Stimulated activated naive B cell treated with anti-CD40 and anti-IgM and Interleukin-4, amounts not matched to agents 10 μg/mL and 1 μg/mL and 100 μg/mL, for 72 hours (primary cell): ENCODE measurements at places on chromosomes 11 and 22.

GRCh38 chr22:30192427-30192826 lies 54.1 kb downstream of the LIF start:
- no peak for DNase-seq
- H3K4me3 ChIP-seq: no peak overlapping the region
- H3K27ac ChIP-seq: peak overlapping the region; percentile 38
- no peaks in the 10 kb centered on the region for H3K27me3 ChIP-seq
- H3K4me1 ChIP-seq: peaks cover 28% of the 10 kb centered on the region

DNA sequence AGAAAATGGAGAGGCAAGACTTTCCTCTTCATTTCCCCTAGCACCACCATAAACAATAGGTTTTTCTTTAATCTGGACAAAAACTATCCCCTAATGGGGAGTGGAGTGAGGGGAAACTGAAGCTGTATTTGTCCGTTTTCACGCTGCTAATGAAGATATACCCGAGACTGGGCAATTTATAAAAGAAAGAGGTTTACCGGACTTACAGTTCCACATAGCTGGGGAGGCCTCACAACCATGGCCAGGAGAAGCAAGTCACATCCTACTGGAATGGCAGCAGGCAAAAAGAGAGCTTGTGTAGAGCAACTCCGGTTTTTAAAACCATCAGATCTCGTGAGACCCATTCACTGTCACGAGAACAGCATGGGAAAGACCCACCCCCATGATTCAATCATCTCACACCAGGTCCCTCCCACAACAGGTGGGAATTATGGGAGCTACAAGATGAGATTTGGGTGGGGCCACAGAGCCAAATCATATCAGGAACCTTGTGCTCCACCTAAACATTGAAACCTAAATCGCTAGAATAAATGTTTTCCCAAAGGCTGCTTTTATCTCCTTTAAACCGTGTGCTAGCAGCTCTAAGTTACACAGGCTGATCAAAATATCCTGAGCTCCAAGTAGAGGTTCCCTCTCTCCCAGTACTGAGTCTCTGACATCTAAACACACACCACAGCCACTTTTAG lies 4.3 kb downstream of the UBQLN3 start:
- H3K27ac ChIP-seq: no peak overlapping the region
- DNase-seq: no peak
- H3K4me3 ChIP-seq: no peak overlapping the region
- no peaks in the 10 kb centered on the region for H3K36me3 ChIP-seq

GRCh38 chr11:64219354-64219684 lies 6.7 kb downstream of the TRPT1 start:
- peaks cover 58% of the 10 kb centered on the region for H3K36me3 ChIP-seq
- DNase-seq: no peak
- peaks cover 30% of the 10 kb centered on the region for H3K4me1 ChIP-seq
- no peaks in the 10 kb centered on the region for H3K27me3 ChIP-seq

DNA sequence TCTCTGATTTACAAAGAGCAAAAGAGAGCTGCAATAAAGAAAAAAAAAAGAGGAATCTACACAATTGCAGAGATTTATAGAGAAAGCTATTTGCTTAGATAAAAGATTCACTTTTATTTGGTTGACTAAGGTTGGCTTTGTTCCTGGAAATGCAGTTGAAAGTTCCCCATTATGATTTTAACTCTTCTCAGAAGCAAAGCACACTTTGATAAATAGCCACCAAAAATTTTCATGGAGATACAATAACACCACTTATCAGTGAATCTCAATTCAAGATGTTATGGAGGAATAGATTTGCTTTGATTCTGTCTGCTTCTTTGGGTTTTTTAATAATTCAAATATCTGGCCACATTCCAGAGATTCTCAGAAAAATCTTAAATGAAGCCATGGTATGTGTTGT lies 88.5 kb upstream of the ANO3 start:
- no peaks in the 10 kb centered on the region for H3K36me3 ChIP-seq
- H3K4me3 ChIP-seq: no peak overlapping the region
- no peak for DNase-seq
- H3K27me3 ChIP-seq: peaks cover under 1% of the 10 kb centered on the region
- no peaks in the 10 kb centered on the region for H3K4me1 ChIP-seq

DNA sequence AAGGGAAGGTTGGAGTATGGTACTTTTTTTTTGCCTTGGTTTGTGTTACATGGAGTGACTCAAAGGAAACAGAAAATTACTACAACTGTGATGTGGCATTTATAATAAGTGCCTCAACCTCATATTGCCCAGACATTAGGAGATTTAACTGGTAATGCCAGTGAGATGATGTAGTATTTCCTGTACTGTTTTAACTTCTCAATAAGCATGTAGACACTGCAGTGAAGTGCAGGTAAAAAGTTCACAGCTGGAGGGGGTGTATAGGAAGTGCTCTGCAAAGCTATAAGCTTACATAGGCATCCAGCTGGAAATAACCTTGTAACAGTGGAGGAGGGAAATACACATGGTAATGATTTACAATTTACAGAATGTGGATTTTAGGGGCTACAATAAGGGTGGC lies 138.2 kb upstream of the MTMR2 start:
- peak overlapping the region; percentile 74 for H3K27ac ChIP-seq
- peaks cover 42% of the 10 kb centered on the region for H3K4me1 ChIP-seq
- no peaks in the 10 kb centered on the region for H3K27me3 ChIP-seq
- no peak for DNase-seq

DNA sequence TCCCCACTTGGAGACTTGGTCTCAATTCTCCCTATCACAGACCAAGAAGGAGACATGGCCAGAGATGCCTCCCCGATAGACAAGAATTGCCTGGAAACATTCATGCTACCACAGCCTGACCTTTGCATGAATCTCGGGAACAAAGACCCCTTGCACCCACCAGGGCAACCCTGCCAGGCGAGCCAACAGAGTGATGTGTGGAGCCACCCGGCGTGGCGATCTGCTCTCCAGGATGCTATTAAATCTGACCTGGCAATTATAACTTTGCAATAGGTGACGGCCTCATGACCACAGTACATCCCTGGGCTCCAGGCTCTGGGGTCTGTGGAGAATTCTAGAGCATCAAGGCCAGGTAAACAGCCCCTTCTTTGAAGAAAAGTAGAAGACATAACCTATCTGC lies 31.1 kb upstream of the MN1 start:
- H3K27me3 ChIP-seq: no peaks in the 10 kb centered on the region
- H3K4me3 ChIP-seq: no peak overlapping the region
- no peak for DNase-seq
- no peaks in the 10 kb centered on the region for H3K4me1 ChIP-seq
- no peak overlapping the region for H3K27ac ChIP-seq

GRCh38 chr11:71189768-71190315 lies 62.5 kb downstream of the SHANK2 start:
- no peaks in the 10 kb centered on the region for H3K4me1 ChIP-seq

DNA sequence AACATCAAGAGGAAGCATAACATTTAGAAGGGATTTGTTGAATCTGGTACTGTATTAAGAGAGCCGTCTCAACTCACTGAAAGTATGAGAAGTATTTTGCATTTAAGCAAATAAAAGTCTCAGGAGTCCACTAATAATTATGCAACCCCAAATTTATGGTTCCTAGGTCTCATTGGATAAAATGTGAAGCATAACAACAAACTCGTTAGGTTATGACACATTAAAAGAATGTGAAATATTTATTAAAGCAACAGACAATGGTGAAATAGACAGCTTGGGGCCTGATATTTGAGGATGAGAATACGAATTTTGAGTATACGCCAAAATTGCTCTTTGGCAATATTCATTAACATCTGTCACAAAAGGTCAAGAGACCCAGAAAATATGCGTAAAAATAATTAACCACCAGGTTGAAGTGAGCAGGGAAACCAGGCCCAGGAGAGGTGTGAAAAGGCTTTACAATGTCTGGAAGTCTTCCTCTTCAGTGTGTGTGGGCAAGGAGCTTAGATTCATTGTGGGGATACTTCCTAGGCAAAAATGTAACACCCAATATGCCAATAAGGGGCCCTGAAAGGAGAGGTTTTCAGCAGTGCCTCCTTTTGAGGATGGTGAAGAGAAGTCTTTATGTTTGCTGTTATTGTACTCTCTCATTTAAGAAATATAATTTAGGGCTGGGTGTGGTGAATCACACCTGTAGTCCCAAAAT lies 89.2 kb downstream of the FDX1 start:
- no peak overlapping the region for H3K4me3 ChIP-seq
- H3K36me3 ChIP-seq: no peaks in the 10 kb centered on the region
- peaks cover 11% of the 10 kb centered on the region for H3K4me1 ChIP-seq
- H3K27ac ChIP-seq: no peak overlapping the region

DNA sequence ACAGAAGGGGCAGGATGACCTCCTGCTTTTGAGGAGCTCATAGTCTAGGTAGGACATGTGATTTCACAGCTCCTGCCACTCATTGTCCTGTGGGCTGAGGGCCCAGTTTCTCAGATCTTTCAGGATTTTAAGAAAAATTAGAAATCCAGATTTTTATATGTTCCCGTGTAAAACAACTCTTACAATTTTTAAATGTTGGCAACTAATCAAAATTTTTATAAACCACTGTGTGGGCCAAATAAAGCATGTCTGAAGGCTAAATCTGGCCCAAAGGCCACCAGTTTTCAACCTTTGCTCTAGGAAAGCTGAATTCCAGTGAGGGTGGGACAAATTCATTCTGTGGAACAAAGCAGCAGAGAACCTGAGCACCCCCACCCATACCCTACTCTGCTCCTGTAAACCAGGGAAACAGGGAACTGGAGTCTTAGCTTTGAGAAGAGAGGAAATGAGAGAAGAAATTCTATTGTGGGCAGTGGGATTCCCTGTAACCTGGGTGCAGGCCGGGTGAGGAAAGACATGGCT lies 20.6 kb downstream of the LRRC32 start:
- H3K4me1 ChIP-seq: peaks cover 22% of the 10 kb centered on the region
- H3K27me3 ChIP-seq: no peaks in the 10 kb centered on the region
- H3K4me3 ChIP-seq: no peak overlapping the region
- DNase-seq: no peak
- peaks cover 14% of the 10 kb centered on the region for H3K36me3 ChIP-seq

DNA sequence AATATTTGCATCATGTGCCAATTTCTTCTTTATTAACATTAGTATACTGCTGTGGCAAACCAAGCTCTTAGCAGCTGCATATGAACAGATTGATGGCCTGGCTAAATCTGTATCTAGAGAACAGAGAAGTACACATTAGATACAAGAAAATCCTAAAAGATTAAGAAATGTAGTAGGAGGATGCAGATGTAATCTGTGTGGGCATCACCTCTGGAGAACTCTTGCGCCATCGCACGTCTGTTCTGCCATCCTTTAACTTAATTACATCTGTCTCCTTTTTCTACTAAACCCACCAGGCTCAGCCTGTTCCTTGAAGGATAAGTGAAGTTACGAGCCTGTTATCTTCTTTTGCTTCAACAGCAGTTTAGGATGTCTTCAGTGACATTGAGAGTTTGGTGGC lies 196.4 kb upstream of the PITPNB start:
- H3K4me1 ChIP-seq: no peaks in the 10 kb centered on the region
- no peak overlapping the region for H3K4me3 ChIP-seq
- H3K27me3 ChIP-seq: peaks cover 3% of the 10 kb centered on the region
- no peak overlapping the region for H3K27ac ChIP-seq

DNA sequence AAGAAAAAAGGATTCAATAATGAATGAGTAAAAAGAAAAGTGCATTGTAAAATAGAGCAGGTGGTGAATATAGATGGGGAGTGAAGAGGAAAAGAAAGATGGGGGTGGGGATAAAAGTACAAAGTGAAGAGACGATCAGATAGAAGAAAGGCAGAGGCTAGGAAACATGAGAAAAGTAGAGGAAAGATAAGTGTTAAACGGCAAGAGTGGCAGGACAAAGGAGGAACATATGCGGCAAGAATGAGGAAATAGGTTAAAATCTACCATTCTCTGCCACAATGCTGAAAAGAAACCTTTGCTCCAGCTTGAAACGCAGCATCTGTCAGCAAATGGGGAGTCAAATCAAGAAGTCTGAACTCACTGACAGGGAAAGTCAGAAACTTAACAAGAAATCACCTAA lies 6.8 kb downstream of the FUT4 start:
- DNase-seq: no peak
- H3K4me3 ChIP-seq: peak overlapping the region; percentile 53
- H3K36me3 ChIP-seq: peaks cover 7% of the 10 kb centered on the region
- H3K27me3 ChIP-seq: no peaks in the 10 kb centered on the region

GRCh38 chr11:45048870-45049691 lies 97.4 kb upstream of the PRDM11 start:
- H3K27me3 ChIP-seq: peaks cover 28% of the 10 kb centered on the region
- H3K4me3 ChIP-seq: no peak overlapping the region
- H3K27ac ChIP-seq: no peak overlapping the region
- H3K36me3 ChIP-seq: no peaks in the 10 kb centered on the region
- H3K4me1 ChIP-seq: peaks cover 13% of the 10 kb centered on the region
- no peak for DNase-seq

- no peaks in the 10 kb centered on the region for H3K27me3 ChIP-seq
- no peak overlapping the region for H3K4me3 ChIP-seq
- no peak for DNase-seq
- no peak overlapping the region for H3K27ac ChIP-seq
Observed at GRCh38 chr11:94018721-94019120, 2.4 kb upstream of the HEPHL1 start.

GRCh38 chr22:36977401-36977861 lies 41.8 kb downstream of the TST start:
- no peaks in the 10 kb centered on the region for H3K36me3 ChIP-seq
- DNase-seq: peak; percentile 58
- H3K27ac ChIP-seq: peak overlapping the region; percentile 93
- H3K27me3 ChIP-seq: peaks cover 9% of the 10 kb centered on the region

- H3K4me1 ChIP-seq: peaks cover 7% of the 10 kb centered on the region
- peaks cover 8% of the 10 kb centered on the region for H3K36me3 ChIP-seq
- no peak overlapping the region for H3K4me3 ChIP-seq
- DNase-seq: no peak
- H3K27me3 ChIP-seq: no peaks in the 10 kb centered on the region
Observed at GRCh38 chr11:83140691-83141455, 16.1 kb upstream of the PCF11 start.

DNA sequence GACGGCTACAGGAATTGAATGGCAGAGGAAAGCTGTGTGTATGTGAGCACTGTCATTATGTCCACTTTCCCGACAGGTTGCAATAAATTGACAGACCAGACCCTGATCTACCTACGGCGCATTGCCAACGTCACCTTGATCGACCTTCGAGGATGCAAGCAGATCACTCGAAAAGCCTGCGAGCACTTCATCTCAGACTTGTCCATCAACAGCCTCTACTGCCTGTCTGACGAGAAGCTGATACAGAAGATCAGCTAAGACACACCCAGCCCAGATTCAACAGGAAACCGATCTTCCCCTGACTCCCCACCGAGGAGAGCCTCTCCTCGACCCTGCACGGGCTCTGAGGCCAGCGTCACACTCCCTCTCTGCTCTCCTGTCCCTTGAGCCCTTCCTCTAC lies 11.5 kb upstream of the GRK2 start:
- H3K36me3 ChIP-seq: peaks cover 39% of the 10 kb centered on the region
- H3K27ac ChIP-seq: no peak overlapping the region
- no peaks in the 10 kb centered on the region for H3K27me3 ChIP-seq
- no peak for DNase-seq

- DNase-seq: peak; percentile 44
- H3K27me3 ChIP-seq: peaks cover 31% of the 10 kb centered on the region
- no peaks in the 10 kb centered on the region for H3K4me1 ChIP-seq
- H3K36me3 ChIP-seq: no peaks in the 10 kb centered on the region
- H3K27ac ChIP-seq: no peak overlapping the region
- H3K4me3 ChIP-seq: no peak overlapping the region
Observed at GRCh38 chr22:40036591-40037225, 42.0 kb downstream of the FAM83F start.

- H3K4me1 ChIP-seq: peaks cover 45% of the 10 kb centered on the region
- no peak for DNase-seq
- peaks cover 2% of the 10 kb centered on the region for H3K36me3 ChIP-seq
- peaks cover 6% of the 10 kb centered on the region for H3K27me3 ChIP-seq
- H3K4me3 ChIP-seq: no peak overlapping the region
Observed at GRCh38 chr22:33022231-33022630, 36.0 kb downstream of the SYN3 start.

GRCh38 chr11:67213178-67213621 lies 53.1 kb upstream of the GRK2 start:
- DNase-seq: peak; percentile 2
- no peaks in the 10 kb centered on the region for H3K27me3 ChIP-seq
- peaks cover 13% of the 10 kb centered on the region for H3K4me1 ChIP-seq
- peaks cover 32% of the 10 kb centered on the region for H3K36me3 ChIP-seq
- H3K27ac ChIP-seq: peak overlapping the region; percentile 37
